ENCODE measurements at places on chromosomes 1 and 21.

GRCh38 chr1:53258216-53258615 lies 19.9 kb upstream of the MAGOH start:
- DNase-seq = no peak

DNA sequence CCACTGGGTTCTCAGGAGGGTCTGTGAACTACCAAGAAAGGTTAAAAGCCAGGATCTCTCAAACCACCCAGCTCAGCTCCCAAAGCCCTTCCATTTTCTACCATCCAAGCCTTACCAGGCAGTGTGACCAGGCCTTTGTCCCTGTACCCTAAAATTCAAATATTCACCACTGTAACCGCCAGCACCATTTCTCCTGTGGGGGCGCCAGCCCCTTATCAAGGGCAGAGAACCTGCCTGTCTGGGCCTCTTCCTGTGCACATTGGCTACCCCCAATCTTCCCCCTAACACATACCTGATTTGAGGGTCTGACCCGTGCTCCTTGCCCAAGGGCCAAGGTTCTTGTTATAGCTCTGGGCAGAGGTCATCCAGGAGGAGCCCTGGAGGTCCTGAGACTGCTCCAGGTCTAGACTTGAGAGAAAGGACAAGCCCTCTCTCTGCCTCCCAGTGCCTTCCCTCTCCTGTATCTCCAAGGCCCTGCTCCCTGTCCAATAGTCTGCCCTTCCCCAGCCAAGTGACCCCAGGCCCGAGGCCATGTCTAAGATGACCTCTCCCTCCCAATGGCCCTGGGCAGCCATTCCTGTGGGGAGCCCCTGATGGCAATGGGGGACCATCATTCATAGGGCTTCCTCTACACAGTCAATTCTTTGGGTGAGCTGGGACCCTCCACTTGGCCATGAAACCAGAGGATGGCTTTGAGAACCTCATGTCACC lies 78.5 kb downstream of the FHAD1 start:
- DNase-seq = no peak

- DNase-seq = no peak
Measured at GRCh38 chr1:57204091-57204490, 219.8 kb downstream of the DAB1 start.

DNA sequence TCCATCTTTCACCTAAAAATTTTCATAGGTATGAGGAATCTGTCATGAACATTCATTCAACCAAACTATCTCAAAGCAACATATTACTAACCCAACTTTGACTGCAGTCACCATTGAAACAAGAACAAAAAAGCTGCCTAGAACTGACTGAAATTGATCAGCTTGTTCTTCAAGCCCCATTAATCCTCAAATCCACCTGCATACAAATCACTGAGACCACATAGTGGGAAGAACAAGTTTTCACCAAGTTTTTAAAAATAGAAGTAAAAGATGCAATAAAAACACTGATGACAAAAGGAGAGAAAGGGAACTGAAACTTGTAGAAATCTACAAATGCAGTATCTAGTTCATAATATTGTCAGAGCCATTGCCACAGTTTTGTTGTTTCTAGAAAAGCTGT lies 6.1 kb downstream of the SORT1 start:
- no peak for DNase-seq

DNA sequence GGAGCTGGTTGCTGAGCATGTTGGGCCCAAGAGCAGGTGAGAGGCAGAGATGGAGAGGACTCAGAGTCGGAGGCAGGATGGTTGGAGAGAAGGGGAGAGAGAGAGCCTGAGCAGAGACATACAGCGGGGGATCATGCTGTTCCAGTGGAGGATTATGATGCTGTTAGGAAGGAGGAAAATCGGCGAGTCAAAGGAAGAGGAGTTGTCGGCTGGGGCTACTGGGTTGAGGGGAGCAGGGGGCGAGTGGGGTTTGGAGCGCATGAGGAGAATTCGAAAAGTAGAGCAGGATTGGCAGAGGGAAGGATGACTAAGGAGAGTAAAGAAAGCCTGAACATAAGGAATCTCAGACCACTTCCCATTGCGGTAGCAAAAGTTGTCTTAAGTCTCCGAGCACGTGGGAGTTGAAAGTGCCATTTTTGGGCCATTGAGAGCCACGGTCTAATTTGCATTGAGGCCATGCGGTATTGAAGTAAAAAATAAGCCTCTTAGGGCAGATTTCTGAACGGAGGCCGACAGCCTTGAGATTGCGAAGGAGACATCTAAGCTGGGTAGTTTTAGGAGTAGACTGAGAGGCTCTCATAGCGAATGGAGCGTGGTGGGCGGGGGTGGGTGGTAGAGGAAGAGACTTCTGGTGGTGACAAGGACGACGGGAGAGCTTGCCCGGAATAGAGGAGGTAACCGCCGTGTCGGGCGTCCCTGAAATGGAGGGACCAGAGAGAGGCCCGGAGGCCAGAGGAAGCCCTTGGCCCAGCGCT lies 140.4 kb upstream of the ETV3 start:
- DNase-seq = no peak

DNA sequence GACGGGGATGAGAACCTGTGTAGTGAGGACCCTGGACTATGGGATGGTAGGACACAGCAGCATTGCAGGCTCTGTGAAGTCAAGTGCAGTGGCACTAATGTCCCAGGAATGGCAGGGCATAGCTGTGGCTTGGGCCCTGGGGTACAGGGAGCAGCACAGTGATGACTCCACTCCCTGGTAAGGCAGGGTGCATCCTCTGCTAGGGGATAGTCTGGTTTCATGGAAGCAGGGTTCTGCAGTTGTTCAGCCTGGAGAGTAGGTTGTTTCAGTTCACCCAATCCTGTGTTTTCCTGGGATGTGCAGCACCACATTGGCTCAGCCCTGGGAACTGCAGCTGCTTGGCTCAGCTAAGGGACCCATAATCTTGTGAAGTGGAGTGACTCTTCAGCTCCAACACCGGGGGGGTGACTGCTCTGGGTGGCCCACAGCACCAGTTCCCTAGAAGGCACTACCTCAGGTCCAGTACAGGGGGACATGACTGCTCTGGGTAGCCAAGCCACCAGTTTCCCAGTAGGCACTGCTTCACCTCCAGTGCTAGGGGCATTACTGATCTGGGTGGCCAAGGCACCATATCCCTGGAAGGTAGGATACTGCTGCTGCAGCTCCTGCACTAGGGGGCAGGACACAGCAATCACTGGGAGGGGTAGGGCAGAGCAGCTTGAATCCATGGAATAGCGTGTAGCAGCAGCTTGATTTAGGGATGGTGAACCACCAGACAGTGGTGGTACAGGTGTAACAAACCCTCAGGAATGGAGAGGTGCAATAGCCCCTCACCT lies 15.3 kb upstream of the C1orf185 start:
- DNase-seq = no peak

DNA sequence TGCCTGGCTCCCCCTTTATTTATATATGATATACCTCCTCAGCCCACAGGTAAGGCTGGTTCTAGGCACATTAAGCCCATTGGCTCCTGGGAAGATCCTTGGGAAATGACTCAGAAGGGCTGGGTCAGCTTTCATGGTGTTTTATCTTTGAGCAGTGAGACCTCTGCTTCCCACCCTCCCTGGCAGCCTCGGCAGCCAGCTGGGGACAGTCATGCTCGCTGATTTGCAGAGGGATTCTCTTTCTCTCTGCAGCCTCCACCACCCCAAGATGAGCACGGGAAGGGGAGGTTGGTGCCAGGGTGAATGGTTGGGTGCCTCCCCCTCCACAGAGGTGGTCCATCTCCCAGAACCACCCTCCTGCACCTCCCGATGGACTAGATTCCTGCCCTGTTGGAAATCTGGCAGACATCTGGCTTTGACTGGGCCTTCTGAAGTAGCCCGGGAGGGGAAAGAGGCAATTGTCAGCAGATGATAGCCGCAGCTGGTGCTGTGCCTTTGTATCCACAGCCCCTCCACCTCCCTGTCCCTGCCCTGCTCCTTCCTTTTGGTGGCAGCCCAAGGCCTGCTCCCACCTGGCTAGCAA lies 24.6 kb downstream of the IER5 start:
- no peak for DNase-seq

DNA sequence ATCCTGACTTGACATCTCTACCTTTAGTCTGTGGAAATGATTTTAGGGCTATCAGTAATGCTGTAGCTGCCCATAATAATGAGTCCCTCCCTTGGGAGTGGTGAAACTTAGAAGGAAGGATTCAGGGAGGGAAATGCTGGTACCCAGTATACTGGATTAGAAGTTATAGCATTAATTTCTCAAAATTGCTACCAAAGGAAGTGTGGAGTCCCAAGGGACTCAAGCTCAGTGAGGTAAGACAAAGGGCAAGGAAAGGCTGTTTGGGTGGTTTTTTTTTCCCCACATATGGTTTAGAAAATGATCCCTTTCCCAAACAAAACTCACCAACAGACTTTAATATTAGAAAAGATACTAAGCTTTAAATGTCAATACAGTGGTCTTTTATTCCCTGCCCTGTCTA lies 99.9 kb downstream of the CD247 start:
- no peak for DNase-seq

DNA sequence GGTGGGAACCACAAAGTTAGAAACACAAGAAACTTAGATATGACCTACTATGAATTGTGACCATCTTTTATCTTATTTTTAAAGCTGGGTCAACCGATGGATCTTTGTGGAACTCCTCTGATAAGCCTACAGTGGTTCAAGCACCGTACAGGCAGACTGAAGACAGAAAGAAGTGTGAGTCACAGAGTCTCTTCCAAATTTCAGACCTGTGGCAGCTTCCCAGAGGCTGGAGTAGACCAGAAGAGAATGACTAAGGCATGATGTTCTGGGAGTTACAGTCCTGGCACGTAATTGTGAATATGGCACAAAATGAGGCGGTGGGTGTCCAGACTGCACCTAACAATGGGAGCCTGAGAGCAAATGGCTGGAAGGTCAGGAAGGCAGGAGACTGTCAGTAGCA lies 70.0 kb downstream of the LMO4 start:
- no peak for DNase-seq

GRCh38 chr1:205794011-205794730 lies 18.8 kb downstream of the SLC41A1 start:
- no peak for DNase-seq

GRCh38 chr21:31111093-31111492 lies 72.8 kb upstream of the KRTAP19-8 start:
- no peak for DNase-seq

DNA sequence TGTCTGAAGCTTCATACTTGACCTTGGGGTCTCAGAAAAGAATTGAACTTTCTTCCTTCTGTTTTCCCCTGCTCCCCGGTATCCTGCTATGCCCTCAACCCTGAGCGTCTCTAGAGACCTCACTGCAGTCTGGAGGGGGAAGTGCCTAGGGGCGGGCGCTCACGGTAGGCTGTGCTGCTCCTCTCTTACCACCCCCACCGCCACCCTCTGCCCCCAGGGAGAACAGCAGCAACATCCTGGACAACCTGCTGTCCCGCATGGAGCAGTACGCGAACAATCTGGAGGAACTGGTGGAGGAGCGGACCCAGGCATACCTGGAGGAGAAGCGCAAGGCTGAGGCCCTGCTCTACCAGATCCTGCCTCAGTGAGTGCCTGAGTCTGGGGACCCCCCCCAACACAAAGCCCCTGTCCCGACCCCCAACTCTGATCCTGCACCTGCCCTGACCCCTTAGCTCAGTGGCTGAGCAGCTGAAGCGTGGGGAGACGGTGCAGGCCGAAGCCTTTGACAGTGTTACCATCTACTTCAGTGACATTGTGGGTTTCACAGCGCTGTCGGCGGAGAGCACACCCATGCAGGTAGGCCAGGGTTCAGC lies 10.3 kb downstream of the NPR1 start:
- no peak for DNase-seq

GRCh38 chr1:26378879-26379251 lies 6.3 kb upstream of the ZNF683 start:
- no peak for DNase-seq

- no peak for DNase-seq
Measured at GRCh38 chr21:45322960-45323461, 35.3 kb upstream of the POFUT2 start.

DNA sequence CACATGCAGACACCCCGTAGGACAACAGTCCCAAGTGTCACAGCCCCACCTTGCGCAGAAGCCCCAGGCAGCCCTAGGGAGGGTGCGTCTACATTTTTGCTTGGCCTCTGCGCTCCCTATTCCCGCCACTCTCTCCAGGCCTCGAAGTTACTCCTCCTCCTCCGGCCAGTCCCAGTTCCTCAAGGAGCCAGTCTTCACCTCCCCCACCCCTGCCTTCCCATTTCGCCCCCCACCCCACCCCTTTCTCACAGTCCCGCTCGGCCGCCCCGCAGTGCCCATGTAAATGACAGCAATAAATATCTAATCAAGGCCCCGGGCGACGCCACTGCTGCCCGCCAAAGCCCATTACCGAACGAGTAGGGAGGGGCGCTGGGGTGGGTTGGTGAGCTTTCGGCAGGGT lies 3.2 kb downstream of the DMBX1 start:
- no peak for DNase-seq

GRCh38 chr1:115440733-115441132 lies 102.7 kb upstream of the NGF start:
- DNase-seq = no peak

DNA sequence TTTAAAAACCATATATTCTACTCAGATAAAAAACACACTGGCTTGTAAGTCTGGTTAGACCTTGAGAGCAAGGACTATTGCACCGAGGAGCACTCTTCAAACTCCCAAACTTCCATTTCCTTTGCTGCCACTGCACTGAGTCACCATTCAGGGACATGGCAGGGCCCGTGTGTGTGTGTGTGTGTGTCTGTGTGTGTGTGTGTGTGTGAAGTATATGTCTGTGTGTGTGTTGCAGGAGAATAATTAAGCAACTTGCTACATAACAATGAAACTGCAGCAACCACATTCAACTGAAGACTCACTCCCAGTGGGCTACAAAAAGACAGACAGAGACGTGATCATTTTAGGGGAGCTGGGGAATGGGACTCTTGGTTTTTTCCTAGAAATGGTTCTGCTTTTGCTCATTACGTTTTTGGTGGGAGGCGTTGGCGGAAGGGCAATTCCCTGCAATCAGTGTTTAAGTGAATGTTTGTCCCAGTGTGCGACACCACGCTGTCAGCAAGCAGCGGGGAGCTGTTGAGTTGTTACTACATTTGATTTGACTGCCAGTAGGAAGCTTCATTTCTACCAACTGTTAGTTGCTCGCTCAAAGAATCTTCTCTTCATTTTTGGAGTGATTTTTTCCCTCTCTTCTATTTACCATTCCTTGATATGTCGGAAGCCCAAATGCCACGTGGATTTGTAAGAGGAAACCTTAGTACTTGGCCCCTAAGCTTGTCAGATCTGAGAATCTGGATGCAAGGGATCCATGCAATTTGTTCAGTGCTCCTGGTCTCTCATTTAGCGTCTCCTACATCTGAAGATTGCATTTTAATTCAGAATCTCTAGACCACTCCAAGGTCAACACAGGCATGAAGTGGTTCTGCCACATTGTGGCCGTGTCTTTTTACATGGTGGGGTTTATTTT lies 36.1 kb downstream of the ESRRG start:
- DNase-seq = no peak

GRCh38 chr1:27349784-27350662 lies 8.2 kb downstream of the SYTL1 start:
- no peak for DNase-seq

GRCh38 chr21:42467140-42467983 lies 28.7 kb downstream of the RSPH1 start:
- no peak for DNase-seq

DNA sequence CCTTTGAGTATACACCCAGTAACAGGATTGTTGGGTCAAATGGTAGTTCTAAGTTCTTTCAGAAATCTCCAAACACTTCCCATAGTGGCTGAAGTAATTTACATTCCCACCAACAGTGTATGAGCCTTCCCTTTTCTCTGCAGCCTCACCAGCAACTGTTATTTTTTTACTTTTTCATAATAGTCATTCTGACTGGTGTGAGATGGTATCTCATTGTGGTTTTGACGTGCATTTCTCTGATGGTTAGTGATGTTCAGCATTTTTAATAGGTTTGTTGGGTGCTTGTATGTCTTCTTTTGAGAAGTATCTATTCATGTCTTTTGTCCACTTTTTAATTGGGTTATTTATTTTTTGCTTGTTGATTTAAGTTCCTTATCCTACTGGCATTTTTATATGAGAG lies 26.4 kb upstream of the LAMC1 start:
- DNase-seq = no peak
